ENCODE measurements at places on chromosomes 6 and 20. TPM values are rescaled to one million over a fixed set of nuclear protein-coding genes. Genes with fewer than 3 reads are reported as not detected.

The FERMT1 gene
- 13.2 TPM for total RNA-seq

The AGER gene
- total RNA-seq, result 0.65 TPM

The C20orf202 gene
- total RNA-seq, result not detected

The CALHM4 gene
- not detected for total RNA-seq

The XKR7 gene
- total RNA-seq, result not detected

The OR12D3 gene
- not detected for total RNA-seq

The BANF2 gene
- not detected for total RNA-seq

The RIPOR3 gene
- total RNA-seq, result 13.7 TPM

The SNAP25 gene
- 6.6 TPM for total RNA-seq

The PCSK2 gene
- 0.48 TPM for total RNA-seq

The STAU1 gene
- 83.4 TPM for total RNA-seq

The EDN3 gene
- total RNA-seq, result not detected

The MUCL3 gene
- total RNA-seq, result not detected

The CPXM1 gene
- total RNA-seq, result 3.0 TPM

The CD93 gene
- total RNA-seq, result 8.6 TPM

The GPANK1 gene
- total RNA-seq, result 34.9 TPM

The ZC3H12D gene
- not detected for total RNA-seq

The C6orf15 gene
- not detected for total RNA-seq

The GGTLC1 gene
- total RNA-seq, result not detected

The PAK5 gene
- total RNA-seq, result not detected

The SNAP91 gene
- 0.52 TPM for total RNA-seq

The KCNK5 gene
- total RNA-seq, result not detected

The OPN5 gene
- not detected for total RNA-seq

The TP53TG5 gene
- not detected for total RNA-seq

The FAM83C gene
- total RNA-seq, result not detected

The MED23 gene
- total RNA-seq, result 14.1 TPM

The PDE10A gene
- total RNA-seq, result 44.2 TPM

The LGSN gene
- total RNA-seq, result not detected
